ENCODE measurements at places on chromosomes 4 and X.
A peak's percentile ranks its signal among the peaks of the same experiment; 100 is the strongest.

DNA sequence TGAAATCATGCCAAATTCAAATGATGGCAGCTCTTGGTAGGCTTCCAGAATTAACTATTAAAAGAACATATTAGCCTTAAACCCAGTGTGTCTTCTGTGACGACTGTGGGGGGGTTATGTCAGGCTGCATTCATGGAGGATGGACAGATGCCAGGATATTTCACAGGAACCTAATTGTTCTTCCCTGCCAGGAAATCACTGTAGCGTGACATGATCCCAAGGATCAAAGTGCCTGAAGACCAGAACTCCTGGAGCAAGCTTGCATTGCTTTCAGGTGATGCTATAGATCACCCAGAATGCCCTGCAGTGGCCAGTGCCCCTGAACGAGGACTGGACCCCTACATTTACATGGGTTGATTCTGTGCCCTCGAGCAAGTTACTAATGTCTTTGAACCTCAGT is 1093.0 kb upstream of the TENM3 start:
- DNase-seq: no peak

- no peak for DNase-seq
These were observed 462.2 kb upstream of the CPXCR1 start for GRCh38 chrX:88284844-88285243.

DNA sequence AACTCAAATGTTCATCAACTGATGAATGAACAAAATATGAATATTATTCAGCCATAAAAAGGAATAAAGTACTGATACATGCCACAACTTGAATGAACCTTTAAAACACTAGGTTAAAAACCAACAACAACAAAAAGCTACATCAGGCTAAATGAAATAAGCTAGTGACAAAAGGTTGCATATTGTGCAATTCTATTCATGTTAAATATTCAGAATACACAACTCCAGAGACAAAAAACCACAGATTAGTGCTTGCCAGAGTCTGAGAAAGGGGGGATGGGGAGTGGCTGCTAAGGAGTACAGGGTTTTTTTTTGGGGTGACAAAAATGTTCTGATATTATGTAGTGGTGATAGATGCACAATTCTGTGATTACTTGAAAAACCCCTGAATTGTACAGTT is 58.5 kb downstream of the HAUS3 start:
- peak; percentile 29 for DNase-seq

DNA sequence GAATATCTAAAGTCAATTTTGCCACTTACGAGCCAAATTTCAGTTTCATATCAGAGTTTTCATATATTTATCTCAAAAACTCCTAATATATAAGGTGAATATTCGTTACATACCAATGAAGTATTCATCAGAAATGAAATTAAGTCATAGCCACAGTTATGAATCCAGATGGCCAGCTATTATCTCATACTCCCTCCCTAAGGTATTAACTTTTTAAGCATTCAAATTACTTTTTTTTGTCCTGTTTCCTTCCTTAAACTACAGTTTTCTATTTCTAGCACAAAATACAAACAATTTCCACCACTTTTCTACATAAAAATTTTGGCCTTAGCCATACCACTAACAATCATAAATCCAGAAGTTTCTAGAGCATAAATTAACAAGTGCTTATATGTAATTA is 13.0 kb downstream of the NR3C2 start:
- no peak for DNase-seq

DNA sequence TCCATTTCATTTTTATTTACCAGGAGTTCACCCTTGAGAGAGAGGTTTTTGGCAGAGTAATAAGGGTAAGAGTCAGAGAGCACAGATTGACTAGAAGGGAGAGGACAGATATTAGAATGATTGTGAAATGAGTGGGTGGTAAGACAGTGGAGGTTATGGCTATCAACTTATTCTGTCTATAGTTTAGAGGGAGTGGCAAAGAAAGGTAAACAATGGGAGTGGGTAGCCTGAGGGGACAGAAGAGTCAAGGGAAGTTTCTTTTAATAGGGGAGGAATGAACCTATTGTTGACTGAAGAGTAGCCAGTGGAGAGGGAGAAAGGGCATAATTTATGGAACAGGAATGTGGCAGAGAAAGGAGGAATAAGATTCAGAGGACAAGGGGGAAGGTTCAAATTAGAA is 186.5 kb upstream of the NRK start:
- no peak for DNase-seq

Data from fibroblast of pulmonary artery (primary cell).